Esophagus mucosa (tissue), 1 donor: ENCODE measurements at places on chromosomes 2 and 18. TPM values are rescaled to one million over a fixed set of nuclear protein-coding genes. Genes with fewer than 3 reads are reported as not detected.

DNA sequence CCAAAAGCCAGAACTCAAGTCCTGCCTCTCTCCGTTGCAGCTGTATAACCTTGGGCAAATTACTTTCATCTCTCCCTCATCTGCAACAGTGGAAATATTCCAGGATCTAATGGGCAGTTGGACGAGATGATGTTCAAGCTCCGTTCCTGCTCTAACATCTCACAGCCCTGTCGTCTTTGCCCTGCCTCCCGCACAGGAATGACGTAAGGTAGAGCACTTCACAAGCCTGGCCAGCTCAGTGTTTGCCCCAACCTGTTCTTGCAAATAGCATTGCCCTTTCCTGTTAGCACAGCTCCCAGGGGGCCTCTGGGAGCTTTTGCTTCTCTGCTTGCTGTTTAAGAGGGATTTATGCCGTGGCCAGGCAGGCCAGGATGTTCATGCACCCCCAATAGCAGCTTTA lies 107.9 kb downstream of the KLHL29 start:
- ATAC-seq: peak; percentile 89

EPB41L5 gene
- 16.8 TPM for total RNA-seq

- ATAC-seq: no peak
These were observed 45.9 kb downstream of the PXDN start for GRCh38 chr2:1698188-1698945.

DNA sequence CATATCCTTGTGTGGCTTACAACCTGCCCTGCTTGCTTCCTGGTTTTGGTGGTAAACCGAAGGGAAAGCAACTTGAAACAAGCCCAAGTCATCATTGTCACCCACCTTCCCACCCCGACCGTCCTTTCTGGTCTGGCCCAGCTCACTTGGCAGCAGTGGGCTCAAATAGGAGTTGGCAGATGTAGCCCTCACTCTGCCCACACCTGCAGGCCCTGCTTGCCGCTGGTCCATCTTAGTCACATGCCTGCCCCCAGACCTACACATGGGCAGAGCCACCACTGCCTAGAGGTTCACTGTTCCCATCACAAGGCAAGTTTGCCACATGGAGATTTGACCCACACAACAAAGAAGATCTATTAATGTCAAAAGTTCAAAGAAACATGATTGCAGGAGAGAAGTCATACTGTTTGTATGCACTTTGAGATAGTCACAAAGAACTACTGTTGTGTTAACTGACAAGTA lies 9.3 kb downstream of the EIPR1 start:
- no peak for ATAC-seq
